ENCODE measurements at places on chromosomes 16 and 17.

DNA sequence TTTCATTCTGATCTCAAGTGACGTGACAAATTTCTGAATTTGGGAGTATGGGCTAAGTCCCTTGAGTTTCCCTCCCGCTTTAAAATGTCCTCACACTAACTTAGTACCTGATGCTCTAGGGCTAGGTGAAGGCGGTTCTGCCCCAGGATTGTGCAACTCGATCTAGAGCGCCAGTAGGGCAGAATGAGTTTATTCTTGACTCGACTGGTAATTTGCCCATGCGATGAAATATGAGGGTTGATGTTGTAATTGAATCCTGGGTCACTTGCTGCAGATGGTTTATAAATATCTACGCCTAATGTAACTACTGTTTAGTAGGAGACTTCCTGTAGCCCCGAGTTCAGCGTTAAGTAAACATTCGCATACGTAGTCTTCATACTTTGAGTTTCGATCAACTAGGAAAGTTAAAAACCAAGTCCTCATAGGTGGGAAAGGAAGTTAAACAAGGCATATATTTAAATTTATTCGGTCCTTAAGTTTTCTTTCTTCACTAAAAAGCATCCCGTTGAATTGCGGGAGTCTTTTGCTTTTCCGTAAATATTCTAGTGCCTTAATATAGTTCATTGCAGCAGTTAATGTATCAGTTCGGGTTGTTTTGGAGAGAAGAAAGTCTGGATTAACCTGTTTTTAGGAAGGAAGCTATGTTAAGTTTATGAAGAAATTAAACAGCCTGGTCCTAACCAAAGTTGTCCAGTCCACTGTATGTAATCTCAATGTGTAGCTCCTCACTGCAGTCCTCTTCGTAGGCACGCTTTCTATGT, 1.6 kb downstream of the CTCF start:
- no peak for DNase-seq

DNA sequence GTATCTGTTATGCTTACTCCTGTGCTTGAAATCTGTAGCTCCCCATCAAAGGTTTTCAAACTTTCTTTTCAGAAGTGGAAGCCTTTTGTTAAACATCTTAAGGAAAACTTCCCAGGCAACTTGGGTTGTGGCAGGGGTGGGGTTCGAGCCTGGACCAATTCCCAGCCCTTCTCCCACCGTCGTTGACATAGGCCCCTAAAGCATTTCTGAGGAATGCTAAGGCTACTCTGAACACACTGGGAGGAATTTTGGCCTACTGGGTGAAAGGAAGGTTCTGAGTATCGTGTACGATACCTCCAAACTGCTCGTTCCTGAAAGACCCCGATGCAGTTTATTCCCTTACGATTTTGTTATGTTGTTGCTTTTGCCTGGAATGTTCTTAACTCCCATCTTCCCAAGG, 56.1 kb upstream of the PMFBP1 start:
- no peak for DNase-seq

DNA sequence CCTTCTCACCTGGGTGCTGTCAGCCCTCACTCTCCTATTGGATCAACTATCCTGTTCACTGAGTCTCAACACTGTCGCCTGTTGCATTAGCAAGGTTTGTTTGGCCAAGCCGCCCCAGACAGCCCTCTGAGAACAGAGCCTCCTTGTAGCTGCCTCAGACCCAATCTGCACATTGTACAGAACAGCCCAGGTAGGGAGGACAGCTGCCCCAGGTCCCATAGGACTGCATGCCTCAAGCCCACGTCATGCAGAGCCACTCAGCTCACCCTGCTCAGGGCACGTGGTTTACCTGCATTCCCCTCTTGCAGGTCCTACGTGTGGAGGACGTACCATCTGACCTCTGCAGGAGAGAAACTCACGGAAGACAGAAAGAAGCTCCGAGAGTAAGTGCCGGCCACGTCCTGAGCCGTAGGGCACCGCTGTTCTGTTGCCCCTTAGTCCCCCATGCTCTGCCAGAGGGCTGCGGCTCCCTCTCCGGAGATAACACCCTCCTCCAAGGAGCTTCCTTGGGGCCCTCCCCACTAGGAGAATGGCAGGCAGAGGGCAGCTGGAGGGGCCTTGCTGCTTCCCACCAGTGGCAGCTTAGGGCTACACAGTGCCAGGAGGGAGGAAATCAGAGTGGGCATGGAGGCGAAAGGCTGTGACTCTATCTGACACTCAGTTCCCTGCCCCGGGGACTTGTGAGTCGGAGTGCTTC, 2.8 kb downstream of the SNRNP25 start:
- no peak for DNase-seq

GRCh38 chr16:19127674-19128131, 13.9 kb downstream of the ITPRIPL2 start:
- DNase-seq = no peak

GRCh38 chr17:76008630-76009425, 8.2 kb downstream of the CDK3 start:
- DNase-seq = no peak

DNA sequence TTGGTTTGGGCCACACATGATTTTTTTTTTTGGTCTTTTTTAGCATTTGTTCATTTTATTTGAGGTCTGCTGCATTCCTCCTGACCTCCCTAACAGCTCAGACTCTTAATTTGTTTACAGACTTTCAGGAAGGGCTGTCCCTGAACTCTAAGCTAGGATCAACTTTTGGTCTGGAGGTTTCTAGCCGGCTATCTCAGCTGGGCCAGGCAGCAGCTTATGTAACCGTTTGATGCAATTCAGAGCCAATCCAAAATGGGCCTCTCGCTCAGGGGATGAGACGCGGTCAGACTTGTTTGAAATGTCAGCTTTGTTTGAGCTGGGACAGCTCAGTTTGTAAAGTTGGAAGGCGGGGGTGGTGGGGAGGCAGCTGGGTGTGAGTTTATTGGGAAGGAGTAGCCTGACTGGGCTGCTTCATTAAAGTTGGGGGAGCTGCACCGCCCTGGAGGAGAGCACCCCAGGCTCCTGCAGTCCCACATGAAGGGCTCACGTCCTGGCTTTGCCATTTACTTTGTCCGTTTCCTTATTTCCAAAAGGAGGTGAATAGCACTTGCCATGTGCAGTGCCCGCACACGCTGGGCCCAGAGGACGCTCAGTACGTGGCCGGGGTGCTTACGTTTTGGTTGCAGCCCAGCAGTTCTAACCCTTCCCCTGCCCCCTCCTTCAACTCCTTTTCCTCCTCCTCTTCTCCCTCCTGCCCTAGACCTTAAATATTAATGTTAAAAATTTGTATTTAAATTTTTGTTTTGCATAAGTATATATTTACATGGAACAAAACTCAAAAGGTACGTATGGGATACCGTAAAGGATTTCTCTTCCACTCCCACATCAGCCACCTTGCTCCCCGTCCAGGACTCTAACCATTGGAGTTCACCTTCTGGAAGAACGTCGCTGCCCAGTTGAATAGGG, 121.2 kb downstream of the SNX29 start:
- DNase-seq = no peak

- no peak for DNase-seq
Measured at GRCh38 chr16:11554053-11554452, 32.7 kb downstream of the LITAF start.

DNA sequence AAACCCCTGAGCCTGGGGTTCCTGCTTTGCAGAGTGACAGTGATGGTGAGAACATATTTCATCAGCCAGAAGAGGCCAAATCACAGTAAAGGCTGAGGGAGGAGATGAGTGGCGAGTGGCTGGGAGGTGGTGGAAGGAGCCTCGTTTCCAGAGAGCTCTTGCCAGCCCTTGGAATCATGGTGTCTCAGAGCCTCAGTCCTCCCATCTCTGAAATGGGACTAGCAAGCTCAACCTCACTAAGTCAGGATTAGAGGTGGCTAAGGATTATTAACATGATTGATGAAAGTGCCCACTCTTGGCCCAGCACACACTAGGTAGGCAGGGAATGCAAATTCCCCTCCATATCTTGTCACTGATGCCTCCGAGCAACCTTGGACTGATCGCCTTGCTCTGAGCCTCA, 43.0 kb downstream of the IL4R start:
- DNase-seq = no peak

DNA sequence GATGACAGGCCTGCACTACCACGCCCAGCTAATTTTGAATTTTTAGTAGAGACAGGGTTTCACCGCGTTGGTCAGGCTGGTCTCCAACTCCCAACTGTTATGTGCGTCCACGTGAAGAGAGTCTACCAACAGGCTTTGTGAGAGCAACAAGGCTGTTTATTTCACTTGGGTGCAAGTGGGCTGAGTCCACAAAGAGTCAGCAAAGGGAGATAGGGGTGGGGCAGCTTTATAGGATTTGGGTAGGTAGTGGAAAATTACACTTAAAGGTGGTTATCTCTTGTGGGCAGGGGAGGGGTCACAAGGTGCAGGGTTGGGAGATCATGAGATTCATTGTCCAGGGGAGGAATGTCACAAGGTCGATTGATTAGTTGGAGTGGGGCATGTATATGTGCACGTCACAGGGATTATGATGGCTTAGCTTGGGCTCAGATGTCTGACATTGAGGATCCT, 111.6 kb downstream of the GOSR1 start:
- DNase-seq = no peak

DNA sequence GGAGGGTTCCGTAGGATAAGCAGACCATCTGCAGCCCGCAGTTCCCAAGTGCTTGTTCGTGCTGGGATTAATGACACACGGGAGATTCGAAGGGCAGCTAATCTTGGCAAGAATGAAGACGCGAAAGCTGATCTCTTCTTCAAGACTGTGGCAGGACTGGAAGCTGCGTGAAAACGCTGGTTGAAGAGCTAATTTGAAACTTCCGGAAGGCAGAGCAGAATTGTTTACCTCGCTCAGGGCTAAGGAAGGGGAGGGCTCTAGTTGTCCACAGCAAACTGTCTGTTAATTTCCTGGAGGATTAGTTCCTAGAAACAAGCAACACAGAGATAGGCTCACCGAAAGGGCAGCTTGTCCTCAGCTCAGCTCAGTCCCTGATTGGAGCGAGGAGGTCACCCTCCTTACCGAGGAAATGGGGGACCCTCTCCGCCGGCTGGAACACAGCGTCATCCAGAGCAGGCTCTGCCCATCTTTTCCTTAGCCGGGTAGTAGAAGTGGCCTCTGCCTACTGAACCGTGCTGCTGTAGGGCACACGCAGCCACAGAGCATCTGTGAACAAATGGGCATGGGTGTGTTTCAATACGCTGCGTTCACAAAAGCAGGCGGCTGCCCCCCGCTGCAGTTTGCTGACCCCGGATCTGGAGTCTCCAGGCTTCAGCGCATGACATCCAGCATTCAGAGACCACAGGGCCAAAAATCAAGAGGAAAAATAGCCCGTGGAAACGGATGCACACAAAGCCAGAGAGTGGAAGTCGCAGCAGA, 16.7 kb upstream of the BAIAP2 start:
- no peak for DNase-seq

DNA sequence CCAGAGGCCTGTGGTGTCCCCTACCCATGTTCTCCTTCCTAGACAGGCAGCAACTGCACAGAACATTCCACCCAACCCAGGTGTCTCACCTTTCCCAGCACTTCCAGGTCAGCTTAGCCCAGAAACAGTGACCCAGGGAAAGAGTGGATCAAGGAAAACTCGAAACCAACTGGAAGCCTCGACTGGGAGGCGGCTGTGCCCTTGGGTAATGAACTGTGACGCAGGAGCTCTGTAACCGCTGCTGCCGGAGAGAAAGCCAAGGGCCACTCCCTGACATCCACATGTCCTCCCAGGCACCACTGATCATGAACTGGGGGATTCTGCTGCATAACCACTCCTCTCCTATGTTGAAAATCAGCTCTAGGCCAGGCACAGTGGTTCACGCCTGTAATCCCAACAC, 34.4 kb downstream of the WDR59 start:
- no peak for DNase-seq

GRCh38 chr16:85169333-85170065, 57.2 kb upstream of the CIBAR2 start:
- no peak for DNase-seq

DNA sequence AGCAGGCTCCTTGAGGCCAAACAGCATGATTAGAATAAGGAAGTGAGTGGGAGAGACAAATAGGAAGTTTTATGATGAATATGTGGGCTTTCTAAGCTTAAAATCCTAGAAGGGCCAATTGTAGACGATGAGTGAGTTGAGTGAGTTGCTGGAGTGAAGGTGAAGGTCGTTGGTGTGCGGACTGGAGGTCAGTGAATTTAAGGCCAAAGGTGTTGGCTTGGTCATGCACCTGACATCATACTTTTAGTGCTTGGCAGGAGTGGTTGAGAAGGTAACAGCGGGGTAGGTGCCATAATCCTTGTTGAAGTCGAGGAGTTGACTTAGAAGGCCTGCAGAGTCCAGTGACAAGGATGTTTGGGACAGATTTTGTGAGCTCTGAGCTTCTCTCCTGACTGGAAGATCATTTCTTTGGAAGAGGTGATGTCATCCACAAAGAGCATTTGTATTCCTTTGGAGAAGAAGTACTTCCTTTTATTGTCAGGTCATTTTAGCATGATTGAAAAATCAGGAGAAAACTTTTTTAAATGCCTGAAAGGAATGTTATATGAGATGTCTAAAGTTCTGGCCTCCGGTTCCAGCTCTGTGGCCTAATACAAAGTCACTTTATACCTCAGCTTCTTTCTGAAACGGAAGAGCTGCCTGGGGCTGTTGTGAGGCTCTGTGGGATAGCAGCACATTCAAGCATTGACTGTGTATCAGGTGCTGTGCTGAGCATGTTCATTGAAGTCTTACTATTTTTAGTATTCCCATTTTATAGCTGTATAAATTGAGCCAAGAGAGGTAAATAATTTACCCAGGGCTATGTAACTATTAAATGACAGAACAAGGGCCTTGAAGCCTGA, 53.6 kb upstream of the TBX2 start:
- no peak for DNase-seq

GRCh38 chr17:75499313-75500022, 15.9 kb downstream of the CASKIN2 start:
- no peak for DNase-seq

- DNase-seq = no peak
Measured at GRCh38 chr16:53632526-53632925, 71.1 kb downstream of the RPGRIP1L start.

- DNase-seq = no peak
Measured at GRCh38 chr17:43396491-43397060, 2.2 kb upstream of the ARL4D start.

DNA sequence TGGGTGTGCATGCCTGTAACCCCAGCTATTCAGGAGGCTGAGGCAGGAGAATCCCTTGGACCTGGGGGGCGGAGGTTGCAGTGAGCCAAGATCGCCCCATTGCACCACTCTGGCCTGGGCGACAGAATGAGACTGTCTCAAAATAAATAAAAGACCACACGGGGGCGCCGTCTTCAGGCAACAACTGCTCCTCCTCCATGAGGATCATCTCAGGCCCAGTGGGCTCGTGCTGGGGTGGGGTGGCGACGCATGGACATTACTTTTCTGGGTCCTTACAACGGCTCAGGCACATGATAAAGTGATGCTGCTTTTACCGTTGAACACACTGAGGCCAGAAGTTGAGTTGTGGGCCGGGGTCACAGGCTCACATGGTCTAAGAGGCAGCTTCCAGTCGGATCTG, 56.2 kb downstream of the PRMT7 start:
- no peak for DNase-seq

GRCh38 chr16:69611103-69611640, 45.4 kb downstream of the NFAT5 start:
- DNase-seq = no peak

- DNase-seq = no peak
Measured at GRCh38 chr17:70407506-70407905, 238.2 kb downstream of the KCNJ2 start.
